ENCODE measurements at places on chromosomes 4 and X.

DNA sequence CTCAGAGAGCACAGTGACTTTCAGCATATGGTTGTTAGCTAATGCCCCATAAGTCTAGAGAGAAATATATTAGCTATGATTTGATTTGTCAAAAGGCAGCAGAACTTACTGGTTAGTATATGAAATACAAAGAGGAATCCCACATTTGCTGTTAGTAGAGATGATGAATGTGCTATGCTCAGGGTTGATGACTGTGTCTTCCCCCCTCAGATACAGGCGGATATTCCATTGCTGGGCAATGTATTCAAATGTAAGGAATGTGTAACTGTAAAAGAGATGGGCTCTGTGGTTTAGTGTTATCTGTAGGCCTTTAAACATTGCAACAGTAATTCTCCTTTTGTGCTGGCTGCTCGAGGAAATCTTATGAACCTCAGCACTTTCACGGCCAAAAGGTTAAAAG lies 528.9 kb upstream of the ARX start:
- no peak for DNase-seq

GRCh38 chrX:66601522-66601921 lies 37.4 kb downstream of the EDA2R start:
- DNase-seq = no peak

DNA sequence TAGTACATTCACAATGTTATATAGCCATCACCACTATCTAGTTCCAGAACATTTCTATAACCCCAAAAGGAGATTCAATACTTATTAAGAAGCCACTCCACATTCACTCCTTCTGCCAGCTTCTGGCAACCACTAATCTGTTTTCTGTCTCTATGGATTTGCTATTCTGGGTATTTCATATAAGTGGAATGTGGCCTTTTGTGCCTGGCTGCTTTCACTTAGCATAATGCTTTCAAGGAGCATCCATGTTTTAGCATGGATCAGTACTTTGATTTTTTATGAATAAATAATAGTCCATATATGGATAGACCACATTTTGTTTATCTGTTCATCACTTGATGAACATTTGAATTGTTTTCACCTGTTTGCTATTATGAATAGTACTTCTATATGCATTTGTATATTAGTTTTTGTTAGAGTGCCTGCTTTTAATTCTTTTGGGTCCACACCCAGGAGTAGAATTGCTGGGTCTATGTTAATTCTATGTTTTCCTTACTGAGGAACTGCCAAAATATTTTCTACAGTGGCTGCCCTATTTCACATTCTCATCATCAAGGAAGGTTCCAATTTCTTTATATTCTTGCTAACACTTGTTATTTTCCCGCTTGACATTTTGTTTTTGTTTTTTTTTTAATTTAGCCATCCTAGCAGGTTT lies 16.6 kb upstream of the SMIM9 start:
- DNase-seq = no peak

- no peak for DNase-seq
Observed at GRCh38 chr4:138409670-138410069, 167.5 kb upstream of the SLC7A11 start.

DNA sequence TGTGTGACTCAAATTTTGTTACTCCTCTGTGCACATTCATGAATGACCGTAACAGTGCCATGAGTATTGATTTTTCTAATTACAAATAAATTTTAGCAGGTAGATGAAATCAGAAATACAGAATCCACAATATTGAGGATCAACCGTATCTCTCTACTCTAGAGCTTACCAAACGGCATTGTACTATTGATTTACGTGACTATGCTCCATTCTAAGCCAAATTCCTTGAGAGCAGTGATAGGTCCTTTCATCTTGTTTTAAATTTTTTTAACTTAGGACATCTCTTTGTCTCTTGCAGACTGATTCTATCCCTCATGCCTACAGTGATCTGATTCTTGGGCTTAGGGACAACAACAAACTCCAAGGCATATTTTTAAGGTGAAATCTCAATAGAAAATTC lies 172.3 kb upstream of the C1QTNF7 start:
- DNase-seq = no peak

DNA sequence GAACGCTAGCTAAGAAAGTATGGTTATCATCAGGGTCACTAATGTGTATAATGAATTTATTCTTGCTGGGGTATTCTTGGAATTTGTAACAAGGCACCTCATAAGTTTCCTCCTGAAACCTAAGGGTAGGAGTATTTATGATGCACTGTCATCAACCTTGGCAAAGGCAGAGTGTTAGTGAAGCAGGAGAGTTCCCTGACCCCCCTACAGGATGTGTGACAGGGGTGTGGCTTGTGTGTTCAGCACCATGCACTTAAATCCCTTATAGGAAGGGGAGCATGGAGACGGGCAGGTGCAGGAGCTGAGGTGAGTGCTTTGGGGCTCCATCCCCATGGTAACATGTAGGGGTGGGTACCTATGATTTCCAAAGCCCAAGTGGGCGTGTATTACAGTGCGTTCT lies 237.7 kb downstream of the GALNTL6 start:
- no peak for DNase-seq

DNA sequence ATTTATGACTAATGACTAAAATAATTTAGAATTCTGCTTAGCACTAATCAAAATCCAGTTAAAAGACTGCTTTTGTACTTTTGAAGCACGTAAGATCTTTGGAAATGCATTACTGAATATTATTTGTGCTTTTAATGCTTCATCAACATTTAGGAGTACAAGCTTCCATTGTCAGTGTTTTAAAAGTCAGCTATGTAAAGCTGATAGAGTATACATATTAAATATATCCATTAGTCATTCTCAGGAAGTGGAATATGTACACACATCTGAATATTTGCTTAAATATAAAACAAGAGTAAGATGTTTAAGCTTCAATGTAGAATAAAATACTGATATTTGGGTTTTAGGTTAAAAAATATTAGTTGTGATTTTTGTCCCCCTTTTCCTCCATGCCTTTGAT lies 54.1 kb downstream of the ANK2 start:
- DNase-seq = no peak

DNA sequence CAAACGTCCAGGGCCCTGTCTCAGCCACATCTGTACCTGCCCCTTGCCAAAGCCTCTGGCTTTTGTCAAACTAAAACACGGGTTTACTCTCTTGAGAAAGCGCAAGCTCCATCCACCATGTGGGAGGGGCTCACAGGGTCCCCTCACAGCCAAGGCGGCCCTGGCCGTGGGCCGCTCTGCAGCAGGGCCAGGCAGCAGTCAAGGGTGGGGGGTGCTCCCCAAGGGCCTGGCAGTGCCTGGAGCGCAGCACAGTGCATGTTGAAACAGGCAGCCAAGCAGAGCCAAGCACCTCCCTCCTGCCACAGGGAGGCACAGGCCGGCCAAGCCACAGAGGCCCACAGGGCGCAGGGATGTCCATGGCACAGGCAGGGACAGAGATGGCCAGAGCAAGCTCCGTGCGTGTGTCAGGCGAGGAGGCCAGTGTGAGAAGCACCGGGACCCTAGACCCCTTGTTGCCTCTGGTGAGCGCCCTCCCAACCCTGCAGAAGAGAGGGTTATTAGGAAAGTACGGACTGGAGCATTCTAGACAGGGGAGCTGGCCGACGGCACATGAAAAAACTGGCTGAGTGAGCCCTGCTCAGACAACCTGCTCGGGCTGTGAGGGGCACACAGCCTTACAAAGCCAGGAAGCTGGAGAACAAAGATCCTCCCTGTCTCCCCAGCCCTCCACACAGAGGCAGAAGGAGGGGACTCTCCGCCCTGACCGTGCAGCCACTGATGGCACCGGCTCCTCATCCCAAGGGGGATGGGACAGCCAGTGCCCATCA lies 39.0 kb downstream of the FAM53A start:
- DNase-seq = no peak

DNA sequence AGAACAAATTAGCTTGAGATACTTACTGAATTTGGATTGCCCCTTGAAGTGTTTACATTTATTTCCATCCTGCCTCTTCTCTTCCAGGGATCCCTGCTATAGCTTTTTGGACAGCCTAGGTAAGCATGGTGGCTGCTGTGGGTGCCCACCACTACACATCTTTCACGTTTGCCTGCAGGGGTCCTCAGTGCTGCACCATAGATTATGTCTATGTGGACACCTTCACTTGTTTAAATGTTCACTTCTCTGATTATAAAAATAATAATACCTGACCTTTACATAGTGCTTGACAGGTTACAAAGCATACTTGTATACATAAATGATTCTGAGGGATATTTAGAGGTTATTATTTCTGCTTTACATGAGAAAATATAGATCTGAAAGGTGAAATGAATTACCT lies 67.9 kb upstream of the SLC4A4 start:
- DNase-seq = no peak

- no peak for DNase-seq
Observed at GRCh38 chrX:123324625-123325024, 140.5 kb downstream of the GRIA3 start.

DNA sequence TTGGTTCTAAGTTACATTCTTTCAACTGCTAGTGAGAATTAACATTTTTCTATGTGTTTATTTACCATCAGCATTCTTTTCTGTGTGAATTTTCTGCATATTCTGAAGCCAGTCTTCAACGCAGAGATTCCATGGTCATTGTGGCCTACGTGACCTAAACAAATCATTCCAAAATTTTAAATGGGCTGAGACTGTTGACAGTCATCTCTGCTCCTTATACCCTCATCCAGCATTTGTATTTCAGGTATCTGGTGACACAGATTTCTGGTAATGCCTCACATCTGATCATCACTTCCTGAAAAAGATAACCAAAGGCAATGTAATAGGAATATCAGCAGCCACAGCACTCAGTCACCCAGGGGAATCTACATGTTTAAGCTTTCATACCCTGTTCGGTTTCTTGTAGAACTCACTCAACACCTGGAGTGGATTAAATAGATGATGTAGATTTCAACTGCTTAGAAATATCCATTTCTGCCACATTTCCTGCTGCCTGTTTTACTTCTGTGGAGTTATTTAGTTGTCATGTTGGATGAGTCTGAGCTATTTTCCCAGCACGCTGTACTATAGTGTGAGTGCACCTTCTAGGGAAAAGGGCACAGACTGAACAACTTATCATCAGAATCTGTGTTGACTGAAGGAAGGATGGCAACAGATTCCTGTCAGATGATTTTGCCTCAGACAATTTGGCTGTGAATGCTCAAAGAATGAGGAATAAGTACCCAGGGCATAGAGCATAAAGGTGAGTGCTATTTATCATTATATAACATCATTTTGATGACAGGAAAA lies 73.0 kb upstream of the HPGD start:
- DNase-seq = no peak

DNA sequence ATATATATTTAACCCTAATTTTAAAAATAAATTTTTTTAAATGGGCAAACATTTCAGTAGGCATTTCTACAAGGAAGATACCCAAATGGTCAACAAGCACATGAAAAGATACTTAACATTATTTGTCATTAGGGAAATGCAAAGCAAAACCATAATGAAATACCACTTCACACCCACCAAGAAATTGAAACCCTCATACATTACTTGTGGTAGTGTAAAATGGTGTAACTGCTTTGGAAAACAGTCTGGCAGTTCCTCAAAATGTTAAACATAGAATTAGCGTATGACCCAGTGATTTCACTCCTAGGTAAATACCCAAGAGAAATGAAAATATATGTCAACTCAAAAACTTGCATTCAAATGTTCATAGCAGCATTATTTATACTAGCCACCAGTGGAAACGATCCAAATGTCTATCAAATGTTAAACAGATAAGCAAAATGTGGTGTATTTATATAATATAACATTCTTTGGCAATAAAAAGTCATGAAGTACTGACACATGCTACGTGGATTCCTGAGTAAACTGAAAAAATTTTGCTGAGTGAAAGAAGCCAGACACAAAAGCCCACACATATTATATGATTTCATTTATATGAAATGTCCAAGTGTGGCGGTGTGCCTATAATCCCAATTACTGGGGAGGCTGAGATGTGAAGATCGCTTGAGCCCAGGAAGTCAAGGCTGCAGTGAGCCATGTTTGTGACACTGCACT lies 16.6 kb downstream of the TRIM2 start:
- DNase-seq = no peak

GRCh38 chr4:118975449-118976192 lies 87.0 kb downstream of the SYNPO2 start:
- no peak for DNase-seq

DNA sequence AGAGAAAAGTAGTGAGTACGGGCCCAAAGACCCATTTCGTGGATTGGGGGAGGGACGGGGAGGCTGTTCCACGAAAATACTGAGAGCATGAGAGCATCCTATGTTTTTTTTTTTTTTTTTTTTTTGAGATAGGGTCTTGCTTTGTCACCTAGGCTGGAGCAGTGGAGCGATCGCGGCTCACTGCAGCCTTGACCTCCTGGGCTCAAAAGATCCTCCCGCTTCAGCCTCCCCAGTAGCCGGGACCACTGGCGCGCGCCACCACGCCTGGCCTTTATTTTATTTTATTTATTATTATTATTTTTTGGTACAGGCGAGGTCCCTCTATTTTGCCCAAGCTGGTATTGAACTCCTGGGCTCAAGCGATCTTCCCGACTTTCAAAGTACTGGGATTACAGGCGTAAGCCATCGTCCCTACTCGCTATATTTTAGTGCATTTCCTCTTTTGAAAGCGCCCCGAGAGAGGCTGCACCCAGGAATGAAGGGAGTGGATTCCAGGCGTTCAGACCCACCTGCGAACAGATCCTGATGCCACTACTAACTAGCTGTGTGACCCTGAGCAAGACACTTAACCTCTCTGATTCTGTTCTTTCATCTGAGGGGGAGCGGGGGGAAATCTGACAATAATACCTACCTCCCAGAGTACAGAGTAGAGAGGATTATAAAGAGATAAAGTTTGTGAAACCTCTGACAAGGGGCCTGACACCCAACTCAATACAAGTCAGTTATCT lies 5.4 kb upstream of the MSX1 start:
- DNase-seq = no peak

GRCh38 chr4:162498168-162498567 lies 334.4 kb upstream of the FSTL5 start:
- no peak for DNase-seq

GRCh38 chr4:170014359-170015011 lies 11.7 kb downstream of the MFAP3L start:
- no peak for DNase-seq

DNA sequence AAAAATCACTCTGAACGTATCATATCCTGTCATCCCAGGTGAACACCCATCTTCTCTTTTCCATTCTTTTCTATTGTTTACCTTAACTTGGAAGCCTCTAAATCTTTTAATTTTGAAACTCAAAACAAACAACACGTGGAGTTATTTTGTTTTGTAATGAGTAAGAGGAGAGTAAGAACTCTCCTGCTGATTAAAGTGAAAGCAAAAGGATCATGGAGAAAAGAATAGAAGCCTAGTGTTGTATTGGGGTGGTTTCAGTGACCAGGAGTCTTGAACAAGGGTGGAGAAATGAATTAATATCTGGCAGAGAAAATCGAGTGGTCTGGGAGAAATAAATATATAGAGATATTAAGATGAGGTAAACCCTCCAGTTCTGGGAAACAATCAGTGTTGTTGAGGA lies 237.4 kb upstream of the UGT8 start:
- DNase-seq = no peak

DNA sequence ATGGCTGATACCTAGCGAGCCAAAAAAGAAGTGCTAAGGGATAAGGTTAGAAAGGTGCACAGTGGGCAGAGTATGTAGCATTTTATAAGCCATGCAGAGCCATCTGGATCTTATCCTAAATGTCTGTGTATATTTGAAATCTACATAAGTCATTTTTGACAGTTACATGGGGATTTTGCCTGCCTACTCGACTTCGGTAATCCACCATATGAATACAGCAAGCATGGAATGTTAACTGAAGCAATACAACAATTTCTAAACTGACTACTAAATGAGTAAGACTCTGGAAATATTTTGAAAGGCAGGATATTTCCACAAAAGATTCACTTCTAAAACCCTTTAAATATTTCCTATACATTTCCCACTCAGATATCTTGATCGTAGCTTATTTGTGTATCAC lies 122.5 kb downstream of the KCNIP4 start:
- DNase-seq = no peak

All from NCI-H2227 treated with DMSO at 0.1 percent for 48 hours (cell line).